CMK (cell line): ENCODE measurements at places on chromosomes 3 and 15.

DNA sequence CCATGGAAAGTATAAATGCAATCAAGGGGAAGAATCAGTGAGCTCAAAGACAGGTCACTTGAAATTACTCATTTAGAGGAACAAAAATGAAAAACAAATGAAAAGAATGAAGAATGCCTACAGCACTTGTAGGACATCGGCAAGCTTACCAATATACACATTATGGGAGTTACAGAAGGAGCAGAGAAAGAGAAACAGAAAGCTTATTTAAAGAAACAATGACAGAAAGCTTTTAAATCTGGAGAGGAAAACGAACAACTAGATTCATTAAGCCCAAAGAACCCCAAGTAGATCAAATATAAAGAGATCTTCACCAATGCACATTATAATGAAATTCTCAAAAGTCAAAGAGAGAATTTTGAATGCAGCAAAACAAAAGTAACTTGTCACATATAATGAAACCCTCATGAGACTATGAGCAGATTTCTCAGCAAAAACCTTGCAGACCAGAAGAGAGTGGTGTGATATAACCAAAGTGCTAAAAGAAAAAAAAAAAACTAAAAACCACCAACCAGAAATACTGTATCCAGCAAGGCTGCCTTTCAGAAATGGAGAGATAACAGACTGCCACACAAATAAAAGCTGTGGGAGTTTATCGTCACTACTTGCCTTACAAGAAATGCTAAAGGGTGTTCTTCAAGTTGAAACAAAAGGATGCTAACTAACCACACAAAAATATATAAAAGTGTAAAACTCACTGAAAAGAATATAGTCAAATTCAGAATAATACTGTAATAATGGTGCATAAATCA, 63.1 kb downstream of the MYH15 start:
- no peak for DNase-seq

GRCh38 chr15:30001602-30002001, 81.2 kb upstream of the GOLGA8J start:
- no peak for DNase-seq

DNA sequence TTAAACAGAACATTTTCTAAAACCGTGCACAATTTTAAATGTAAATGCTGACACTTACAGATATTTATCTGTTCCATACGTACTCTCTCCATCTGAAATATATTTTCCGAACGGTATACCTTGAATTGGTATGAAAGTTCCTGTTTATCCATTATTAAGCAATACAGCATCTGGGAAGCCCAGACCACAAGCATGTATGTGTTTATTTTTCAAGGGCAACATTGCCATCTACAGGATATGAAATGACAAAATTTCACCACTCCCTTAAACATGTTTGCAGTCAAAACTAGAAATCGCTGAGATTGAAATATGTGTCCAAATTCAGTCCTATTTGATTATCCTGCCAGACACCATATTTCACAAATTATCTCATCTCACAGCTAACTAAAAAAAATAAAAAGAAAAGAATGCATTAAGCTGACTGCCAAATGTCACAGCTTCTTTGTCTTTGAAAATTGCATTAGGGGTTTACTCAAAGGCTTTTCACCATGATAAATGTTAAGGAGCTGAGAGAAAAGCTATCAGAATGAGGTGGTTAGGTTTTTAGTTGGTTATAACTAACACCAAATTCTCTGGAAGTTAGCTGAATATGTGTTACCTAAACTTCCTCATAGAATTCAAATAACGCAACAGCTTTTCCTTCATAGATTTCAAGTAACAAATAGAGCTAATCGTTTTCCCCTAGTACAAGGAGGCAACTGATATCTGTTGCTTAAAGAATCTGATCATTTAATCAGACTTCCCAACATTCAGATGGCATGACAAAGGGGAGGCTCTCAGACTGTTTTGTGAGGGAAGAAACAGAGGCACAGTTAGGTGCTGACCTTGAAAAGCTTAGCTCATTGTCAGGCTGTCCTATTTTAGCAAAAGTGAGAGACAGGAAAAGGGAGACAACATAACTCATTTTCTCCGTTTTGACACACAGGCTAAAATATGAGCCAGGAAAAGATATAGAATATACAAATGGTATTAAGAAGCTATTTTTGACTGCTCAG, 533.1 kb downstream of the TBL1XR1 start:
- no peak for DNase-seq

GRCh38 chr15:93070551-93071296, 18.3 kb downstream of the RGMA start:
- no peak for DNase-seq

DNA sequence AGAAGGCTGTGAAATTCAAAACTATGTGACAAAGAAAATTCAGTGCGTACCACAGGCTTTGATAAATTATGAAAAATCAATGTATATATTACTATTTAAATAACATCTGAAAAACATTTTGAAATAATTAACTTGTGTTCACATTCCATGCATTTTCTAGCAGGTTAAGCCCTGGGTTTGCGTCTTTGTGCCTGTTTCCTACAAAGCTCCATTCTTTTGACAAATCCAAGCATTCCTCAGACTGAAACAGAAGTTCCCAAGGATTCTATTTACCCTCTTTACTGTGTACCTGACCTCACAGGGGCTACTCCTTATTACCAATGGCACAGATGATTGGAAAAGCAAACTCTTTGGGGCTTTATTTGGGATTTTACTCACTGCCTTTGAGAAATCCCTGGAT, 1.9 kb downstream of the PAQR9 start:
- no peak for DNase-seq

- no peak for DNase-seq
Measured at GRCh38 chr15:90072978-90073640, 29.2 kb downstream of the IDH2 start.

- no peak for DNase-seq
Measured at GRCh38 chr3:119630880-119631329, 29.5 kb downstream of the POPDC2 start.

GRCh38 chr3:46664971-46665762, 28.3 kb downstream of the ALS2CL start:
- no peak for DNase-seq

GRCh38 chr3:196555295-196555694, 13.1 kb downstream of the WDR53 start:
- DNase-seq: no peak

DNA sequence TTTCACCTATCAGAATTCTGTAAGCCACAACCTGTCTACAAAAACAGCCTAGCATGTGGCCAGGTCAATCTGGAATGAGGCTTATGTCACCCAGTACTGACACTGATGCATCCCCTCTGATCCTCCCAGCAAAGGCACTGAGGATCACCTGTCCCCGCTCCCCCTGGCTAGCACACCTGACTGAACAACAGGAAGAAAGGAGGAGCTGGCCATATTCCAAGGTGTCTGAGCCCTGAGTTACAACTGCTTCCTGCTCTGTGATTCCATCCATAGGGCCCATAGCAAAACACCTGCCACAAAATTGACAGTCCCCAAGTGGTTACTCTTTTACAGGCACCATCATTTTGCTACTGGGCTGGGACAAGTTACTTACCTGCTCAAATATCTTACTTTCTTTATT, 555.5 kb upstream of the CFAP20DC start:
- DNase-seq: no peak

DNA sequence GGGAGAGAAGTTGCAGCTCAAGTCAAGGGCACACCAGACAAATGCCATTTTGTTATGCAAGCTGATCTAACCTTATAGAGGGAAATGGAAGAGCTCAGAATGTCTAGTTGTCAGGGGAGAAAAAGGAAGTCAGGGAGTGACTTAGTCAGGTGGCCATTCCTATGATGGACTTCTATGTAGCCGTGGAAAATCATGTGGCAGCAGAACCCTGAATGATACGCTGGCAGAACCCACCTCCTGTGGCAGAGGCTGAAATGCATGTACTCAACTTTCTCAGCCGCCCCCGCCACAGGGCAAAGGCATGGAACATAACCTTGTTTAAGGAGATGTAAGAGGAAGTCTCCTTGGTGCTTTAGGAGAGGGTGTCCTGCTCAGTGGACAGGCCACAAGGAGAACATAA, 37.7 kb upstream of the PARL start:
- DNase-seq: no peak

GRCh38 chr3:195394700-195395099, 48.1 kb downstream of the ACAP2 start:
- no peak for DNase-seq

DNA sequence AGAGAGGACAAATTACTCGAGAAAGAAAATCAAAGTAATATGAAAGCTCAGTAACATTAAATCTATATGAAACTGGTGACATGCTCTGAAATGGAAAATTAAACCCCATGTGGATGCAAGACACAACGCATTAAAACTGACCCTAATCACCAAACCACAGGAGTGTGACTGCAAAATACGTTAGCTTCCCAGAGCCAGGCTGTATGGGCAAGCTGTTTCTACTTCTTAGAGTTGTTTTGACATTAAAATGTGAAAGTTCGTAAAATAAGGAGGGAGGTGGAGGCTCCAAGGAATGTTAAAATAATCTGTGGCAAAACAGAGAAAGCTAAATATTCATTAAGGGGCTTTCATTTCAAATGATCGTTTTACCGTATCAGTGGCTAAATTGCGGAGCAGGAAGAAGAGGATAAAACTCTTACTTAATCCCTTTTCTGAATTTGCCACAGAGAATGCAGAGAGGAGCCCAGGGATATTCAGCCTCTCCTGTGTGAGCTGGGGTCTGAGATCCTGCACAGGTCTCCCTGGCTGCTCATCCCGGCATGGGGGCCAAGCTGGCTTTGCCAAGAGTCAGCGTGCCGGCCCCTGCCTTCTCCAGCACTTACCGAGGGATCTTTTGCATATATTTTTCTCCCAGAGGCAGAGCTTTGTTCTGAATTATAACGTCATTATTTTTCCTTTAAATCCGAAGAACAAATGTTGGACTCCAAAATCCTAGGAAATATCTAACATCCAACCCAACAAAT, 239.8 kb upstream of the THBS1 start:
- DNase-seq: no peak

GRCh38 chr3:101074518-101074917, 81.3 kb upstream of the ABI3BP start:
- DNase-seq: no peak

DNA sequence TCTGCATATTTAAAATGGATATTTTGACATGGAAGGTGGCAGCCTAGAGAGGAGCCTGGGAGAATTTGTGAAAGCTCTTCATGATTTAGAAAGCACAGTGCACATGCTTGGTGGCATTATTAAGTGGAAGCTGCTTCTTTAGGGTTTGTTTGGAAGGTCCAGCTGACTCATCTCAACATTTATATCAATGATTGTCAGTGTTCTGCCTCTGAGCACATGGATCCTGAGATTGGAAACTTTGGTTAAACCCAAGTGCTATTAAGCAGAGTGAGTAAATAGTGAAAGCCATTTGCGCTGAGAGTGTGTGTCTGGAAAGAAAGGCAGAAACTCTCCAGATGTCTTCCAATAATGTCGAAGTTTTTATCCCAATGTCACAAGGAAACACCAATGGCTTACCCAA, 7.4 kb downstream of the NOX5 start:
- DNase-seq: no peak

- no peak for DNase-seq
Measured at GRCh38 chr3:151395806-151396205, 11.3 kb upstream of the P2RY12 start.

GRCh38 chr3:8903191-8903590, 60.1 kb downstream of the RAD18 start:
- DNase-seq: no peak

GRCh38 chr15:44545913-44546802, 9.2 kb downstream of the EIF3J start:
- DNase-seq: no peak

DNA sequence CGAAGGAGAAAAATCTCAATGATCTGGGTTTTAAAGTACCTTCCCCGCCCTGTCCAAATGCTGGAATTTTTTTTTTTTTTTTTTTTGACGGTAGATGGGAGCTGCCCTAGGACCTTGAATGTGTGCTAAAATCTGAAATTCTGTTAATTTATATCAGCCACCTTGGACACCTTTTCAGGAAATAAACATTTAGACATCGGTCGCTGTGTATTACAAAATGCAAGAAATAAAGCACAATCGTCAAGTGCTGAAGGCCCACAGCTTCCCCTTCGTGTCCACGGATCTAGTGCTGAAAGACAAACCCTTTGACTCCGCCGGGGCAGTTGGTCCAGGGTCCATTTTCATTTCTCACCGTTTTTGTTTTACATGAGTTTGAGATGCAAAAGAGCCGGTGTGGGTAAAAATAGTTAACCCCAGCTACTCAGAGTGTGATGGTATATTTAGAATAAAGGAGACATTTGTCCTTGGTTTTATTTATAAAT, 90.2 kb upstream of the CHD2 start:
- DNase-seq: no peak

- no peak for DNase-seq
Measured at GRCh38 chr3:58683001-58683458, 16.5 kb upstream of the FAM3D start.

- DNase-seq: no peak
Measured at GRCh38 chr3:170257145-170257544, 34.9 kb downstream of the PRKCI start.

- no peak for DNase-seq
Measured at GRCh38 chr3:125179884-125180240, 32.7 kb downstream of the SLC12A8 start.
